ENCODE measurements at places on chromosomes 5 and 9. TPM values are rescaled to one million over a fixed set of nuclear protein-coding genes. Genes with fewer than 3 reads are reported as not detected.

NPR3 gene
- 2.9 TPM for total RNA-seq

GRCh38 chr5:16618138-16618897 lies 1.5 kb upstream of the RETREG1 start:
- no peak for DNase-seq

GRCh38 chr5:15513431-15513830 lies 13.5 kb downstream of the FBXL7 start:
- no peak for DNase-seq

PCDHB9 gene
- total RNA-seq, result 0.64 TPM

DNA sequence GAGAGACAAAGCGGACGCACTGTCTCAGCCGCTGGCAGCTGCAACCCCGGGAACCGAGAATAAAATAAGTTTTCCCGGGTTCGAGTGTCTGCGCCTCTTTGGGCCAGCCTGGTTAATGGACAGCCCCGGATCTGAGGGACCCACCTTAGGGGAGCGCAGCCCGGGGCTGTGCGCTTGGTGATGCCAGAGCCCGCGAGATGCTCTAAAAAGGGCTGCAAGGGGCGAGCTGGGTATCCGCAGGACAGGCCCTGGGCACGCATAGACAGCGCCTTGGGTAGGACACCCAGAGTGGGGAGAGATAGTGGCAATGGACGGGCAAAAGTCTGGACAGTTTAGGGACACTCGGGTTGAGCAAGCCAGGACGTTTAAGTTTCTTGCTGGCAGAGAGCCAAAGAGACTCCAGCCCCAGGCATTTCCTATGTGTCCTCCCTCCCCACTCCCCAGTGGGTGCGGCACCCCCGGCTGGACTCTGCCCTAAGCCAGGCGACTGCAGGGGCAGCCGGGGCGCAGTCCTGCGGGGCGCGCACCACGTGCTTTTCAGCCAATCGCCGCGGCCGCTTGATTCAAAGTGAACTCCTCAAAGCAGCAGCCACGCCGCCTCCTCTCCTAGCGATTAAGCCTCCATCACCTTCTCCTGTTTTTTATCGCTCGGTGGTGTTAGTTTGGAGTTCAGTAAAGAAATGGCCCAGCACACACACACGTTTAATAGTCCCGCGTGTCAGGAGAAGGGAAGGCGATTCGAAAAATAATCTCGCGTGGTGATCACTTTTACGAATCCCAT lies 616 bp upstream of the ENC1 start:
- peak; percentile 74 for DNase-seq

PHYHD1 gene
- 11.9 TPM for total RNA-seq

Data from fibroblast of villous mesenchyme (primary cell).